Posterior vena cava (tissue), 2 donors: ENCODE measurements at places on chromosomes 4 and X. TPM values are rescaled to one million over a fixed set of nuclear protein-coding genes. Genes with fewer than 3 reads are reported as not detected.

The TLR1 gene
- total RNA-seq, result 11.1 TPM

- no peak for DNase-seq
Measured at GRCh38 chrX:109793191-109793590, 60.1 kb upstream of the ACSL4 start.

DNA sequence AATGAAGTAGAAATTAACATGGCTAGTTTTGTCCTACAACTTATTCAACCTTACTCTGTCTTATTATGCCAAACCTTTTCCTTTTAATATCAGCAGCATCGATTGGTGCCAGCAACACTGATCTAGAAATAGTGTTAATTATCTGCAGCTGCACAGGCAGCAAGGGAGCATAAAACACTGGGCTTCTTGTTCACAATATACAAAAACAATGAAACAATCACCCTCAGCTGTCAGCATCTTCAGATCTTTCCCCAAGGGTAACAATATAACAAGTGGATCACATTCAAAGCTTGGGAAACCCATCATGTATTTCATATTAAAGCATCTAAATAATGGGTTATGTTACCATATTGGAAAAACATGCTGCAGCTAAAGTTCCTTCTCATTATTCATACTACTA lies 238.1 kb downstream of the SPOCK3 start:
- no peak for DNase-seq

The GPR143 gene
- total RNA-seq, result 1.1 TPM

GRCh38 chr4:3637326-3638016 lies 105.2 kb upstream of the LRPAP1 start:
- no peak for DNase-seq

The NEIL3 gene
- 0.46 TPM for total RNA-seq

GRCh38 chrX:71143508-71143907 lies 1.1 kb upstream of the NLGN3 start:
- DNase-seq, result no peak

DNA sequence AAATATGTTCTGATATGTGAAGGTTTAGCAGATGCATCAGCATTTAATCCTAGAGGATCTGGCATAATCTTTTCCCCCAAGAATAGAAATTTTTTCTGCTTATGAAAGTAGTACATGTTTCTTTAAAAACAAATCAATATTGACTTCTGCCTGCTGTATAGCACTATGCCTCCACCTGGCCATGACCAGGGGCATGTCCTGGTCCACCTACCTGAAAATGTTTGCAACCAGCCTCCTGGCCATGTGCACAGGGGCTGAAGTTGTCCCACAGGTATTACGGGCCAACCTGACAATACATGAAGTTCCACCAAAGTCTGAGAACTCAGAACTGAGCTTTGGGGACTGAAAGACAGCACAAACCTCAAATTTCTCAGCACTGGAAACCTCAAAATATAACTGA lies 10.0 kb downstream of the HPRT1 start:
- DNase-seq, result no peak

DNA sequence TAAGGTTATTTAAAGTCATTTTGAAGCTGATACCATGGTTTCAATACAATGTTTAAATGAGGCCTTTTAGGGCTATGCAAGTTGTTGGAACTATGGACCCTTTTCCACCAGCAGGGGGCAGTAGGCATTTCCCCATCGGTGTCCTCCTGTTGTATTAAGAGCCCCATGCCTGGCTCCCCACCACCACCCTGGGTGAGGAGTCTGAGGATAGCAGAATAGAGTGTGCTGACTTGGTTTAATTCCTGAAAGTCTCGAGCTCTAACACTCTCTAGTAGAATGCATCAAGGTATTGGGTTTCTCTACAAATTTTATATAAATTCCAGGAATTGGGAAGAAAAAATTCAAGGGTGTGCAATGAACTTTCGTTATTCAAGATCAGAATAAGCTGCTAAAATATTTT lies 234.8 kb upstream of the JADE1 start:
- no peak for DNase-seq

- DNase-seq, result no peak
Measured at GRCh38 chr4:67751260-67751659, 2.9 kb downstream of the GNRHR start.

The VEGFC gene
- 11.6 TPM for total RNA-seq

DNA sequence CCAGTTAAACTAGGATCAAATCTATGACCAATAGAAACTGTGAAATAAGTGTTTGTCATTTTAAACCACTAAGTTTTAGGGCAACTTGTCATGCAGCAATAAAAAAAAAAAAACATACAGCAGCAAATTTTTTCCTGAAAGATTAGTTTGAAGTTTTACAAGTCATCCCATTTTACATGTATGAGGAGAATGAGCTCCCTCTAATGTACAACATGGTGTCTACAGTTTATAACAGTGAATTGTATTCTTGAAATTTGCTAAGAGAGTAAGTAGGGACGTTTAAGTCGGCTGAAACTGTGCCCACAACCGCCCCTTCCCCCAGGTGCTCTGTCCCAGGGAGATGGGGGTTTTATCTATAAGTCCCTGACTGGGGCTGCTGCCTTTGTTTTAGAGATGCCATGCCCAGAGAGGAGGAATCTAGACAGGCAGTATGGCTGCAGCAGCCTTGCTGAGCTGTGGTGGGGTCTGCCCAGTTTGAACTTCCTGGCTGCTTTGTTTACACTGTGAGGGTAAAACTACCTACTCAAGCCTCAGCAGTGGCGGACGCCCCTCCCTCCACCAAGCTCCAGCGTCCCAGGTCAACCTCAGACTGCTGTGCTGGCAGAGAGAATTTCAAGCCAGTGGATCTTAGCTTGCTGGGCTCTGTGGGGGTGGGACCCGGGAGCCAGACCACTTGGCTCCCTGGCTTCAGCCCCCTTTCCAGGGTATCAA lies 499.3 kb upstream of the CT83 start:
- no peak for DNase-seq

The PNMA5 gene
- not detected for total RNA-seq
